Transverse colon (tissue), 4 donors: ENCODE measurements at places on chromosomes 11 and 22. TPM values are rescaled to one million over a fixed set of nuclear protein-coding genes. Genes with fewer than 3 reads are reported as not detected.
A peak's percentile ranks its signal among the peaks of the same experiment; 100 is the strongest.

GRCh38 chr11:15825976-15826650, 530.2 kb downstream of the SOX6 start:
- no peaks in the 10 kb centered on the region for H3K27me3 ChIP-seq
- H3K4me1 ChIP-seq, result no peaks in the 10 kb centered on the region
- H3K27ac ChIP-seq, result no peak overlapping the region
- no peak for DNase-seq

DNA sequence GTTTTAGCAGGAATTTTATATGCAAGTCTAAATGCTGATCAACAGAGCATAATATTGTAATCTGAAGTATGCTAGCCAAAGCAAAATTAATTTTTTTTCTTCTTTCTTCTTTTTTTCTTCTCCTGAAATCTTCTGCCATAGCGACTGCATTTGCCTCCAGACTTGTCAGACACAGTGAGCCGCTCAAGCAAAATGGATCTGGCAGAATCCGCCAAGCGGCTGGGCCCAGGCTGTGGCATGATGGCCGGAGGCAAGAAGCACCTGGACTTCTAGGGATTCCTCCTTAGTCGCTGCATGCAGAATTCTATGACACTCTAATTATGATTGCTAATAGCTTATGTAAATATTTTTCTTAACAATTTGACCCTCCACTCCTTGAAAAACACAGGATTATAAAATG, 27.9 kb downstream of the PAX6 start:
- DNase-seq, result no peak
- no peak overlapping the region for H3K27ac ChIP-seq

DNA sequence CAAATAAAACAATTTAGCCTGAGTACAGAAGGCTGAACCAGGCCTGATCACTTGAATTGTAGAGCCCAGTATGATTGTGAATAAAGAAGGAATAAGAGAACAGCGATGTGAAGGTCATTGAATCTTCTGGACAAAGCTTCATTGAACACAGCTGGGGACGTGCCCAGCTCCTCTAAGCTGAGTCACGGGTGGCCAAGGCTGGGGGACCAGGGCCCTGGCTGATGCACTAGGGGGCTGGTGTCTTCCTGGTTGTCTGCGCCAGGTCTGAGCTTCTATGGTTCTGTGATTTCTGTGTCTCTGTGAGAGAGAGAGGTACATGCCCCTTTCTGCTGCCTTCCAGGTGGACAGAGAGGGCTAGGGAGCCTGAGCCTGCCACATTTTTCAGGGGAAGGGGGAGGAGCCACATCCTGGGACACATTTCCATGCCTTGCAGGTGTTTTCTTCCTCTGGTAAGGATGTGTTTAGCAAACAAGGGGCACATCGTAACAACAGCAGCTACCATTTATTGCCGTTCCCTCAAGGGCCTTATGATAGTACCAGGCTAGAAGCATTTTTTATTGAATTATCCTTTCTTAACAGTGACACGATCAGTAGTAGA, 135.7 kb downstream of the C11orf91 start:
- no peak overlapping the region for H3K4me3 ChIP-seq
- H3K27ac ChIP-seq, result no peak overlapping the region
- DNase-seq, result no peak
- no peaks in the 10 kb centered on the region for H3K4me1 ChIP-seq
- H3K27me3 ChIP-seq, result no peaks in the 10 kb centered on the region

DNA sequence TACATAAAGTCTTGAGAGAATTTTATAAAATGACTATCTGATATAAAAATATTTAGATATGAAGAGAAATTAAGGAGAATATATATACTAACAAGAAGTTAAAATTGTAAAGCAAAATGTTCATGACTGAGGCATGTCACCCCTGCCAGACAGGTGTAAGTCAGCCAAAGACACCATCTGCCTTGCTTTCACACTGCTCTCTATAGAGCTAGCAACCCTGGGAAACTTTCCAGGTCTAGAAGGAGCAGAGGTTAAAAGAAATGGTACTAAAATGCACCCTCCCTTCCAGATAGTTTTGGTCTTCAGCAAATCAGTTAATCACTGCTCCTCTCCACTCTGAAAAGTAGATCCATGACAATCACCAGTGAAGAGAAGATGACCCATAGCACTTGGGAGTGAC, 16.5 kb downstream of the PPP2R1B start:
- H3K36me3 ChIP-seq, result peaks cover 32% of the 10 kb centered on the region
- H3K4me3 ChIP-seq, result no peak overlapping the region

GRCh38 chr11:122158171-122158570, 42.2 kb upstream of the BLID start:
- H3K27ac ChIP-seq, result peak overlapping the region; percentile 84
- no peak overlapping the region for H3K4me3 ChIP-seq
- DNase-seq, result no peak
- H3K36me3 ChIP-seq, result no peaks in the 10 kb centered on the region

DNA sequence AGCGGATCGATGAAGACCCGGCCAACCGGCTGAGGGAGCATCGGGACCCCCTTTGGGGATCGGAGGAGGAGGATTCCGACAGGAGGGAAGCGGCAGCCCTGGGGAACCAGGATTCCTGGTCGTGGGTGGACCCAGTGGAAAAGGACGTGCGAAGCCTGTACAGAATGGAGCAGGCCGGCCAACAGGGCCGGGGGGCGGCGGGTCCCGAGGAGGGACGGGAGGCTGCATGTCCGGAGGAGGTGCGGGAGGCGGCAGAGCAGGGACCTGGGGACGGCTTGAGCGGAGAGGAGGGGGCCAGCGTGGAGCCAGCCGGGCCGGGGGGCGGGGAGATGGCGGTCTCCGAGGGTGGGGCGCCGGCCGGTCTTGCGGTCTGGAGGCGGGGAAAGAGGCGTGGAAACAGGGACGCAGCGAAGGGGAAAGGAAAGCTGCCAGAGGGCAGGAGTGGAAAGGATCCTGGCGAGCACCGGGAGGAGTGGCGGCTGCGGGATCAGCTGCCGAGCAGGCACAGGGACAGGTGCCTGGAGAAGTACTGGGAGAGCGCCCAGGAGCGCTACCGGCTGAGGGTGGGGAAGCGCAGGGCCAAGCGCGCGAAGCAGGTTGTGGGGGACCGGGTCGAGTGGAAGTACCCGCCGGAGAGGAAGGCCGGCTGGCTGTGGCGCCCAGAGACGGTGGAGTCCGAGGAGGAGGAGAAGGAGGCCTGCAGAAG, at the start of gene ANO5:
Gene ANO5 (plus strand): TSS at position 444 of the 706 bp plus-strand sequence. CDS start 408 bp downstream, outside the sequence.
- H3K36me3 ChIP-seq, result no peaks in the 10 kb centered on the region
- H3K27ac ChIP-seq, result peak within 1 kb of the TSS; percentile 71
- DNase-seq, result peak; percentile 74
- peak within 1 kb of the TSS; percentile 75 for H3K4me3 ChIP-seq
- H3K4me1 ChIP-seq, result peaks cover 21% of the 10 kb centered on the region

DNA sequence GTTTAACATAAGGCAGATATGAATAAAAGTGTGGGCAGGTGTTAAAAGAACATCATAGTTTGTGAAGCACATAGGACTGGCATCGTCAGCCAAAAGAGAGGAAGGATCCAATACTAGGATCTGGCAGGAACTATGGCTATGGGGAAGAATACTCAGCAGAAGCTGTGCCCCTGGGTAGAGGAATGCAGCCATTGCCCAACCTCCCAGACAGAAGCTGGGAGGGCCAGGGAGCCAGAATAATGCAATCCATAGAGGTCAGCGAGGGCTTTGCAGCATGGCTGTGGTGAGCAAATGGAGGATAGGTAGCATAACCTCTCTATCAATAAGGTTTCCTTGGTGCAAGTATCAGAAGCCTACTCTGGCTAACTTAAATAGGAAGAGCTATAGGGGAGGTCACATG, 11.7 kb upstream of the CSTF3 start:
- no peak for DNase-seq
- no peak overlapping the region for H3K27ac ChIP-seq
- H3K27me3 ChIP-seq, result no peaks in the 10 kb centered on the region
- no peaks in the 10 kb centered on the region for H3K4me1 ChIP-seq
- H3K4me3 ChIP-seq, result no peak overlapping the region

GRCh38 chr22:31995807-31996206, 47.3 kb upstream of the SLC5A1 start:
- H3K27me3 ChIP-seq, result peaks cover 4% of the 10 kb centered on the region
- H3K4me3 ChIP-seq, result no peak overlapping the region
- no peaks in the 10 kb centered on the region for H3K36me3 ChIP-seq
- no peak for DNase-seq
- H3K4me1 ChIP-seq, result no peaks in the 10 kb centered on the region

GRCh38 chr22:35882211-35883030, 146.2 kb downstream of the RBFOX2 start:
- peak overlapping the region; percentile 35 for H3K27ac ChIP-seq
- H3K4me3 ChIP-seq, result no peak overlapping the region
- H3K27me3 ChIP-seq, result no peaks in the 10 kb centered on the region
- H3K4me1 ChIP-seq, result peaks cover 15% of the 10 kb centered on the region
- DNase-seq, result no peak

DNA sequence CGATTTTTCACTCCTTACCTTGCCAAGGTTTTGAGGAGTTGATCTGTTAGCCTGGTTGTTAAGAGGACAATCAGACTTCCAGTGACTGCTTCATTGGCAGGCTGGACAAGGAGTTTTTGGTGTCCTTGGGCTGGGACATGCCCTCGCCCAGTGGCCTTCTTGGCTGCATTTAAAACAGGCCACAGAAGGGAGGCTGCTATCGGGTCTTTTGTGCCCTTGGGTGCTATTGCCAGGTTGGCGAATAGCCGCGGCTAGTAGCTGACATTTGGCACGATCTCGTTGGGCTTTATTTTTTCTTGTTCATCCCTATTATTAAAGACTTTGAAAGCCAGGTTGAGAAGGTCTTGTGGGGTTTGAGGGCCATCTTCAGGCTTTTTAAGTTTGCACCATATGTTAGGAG, 99.4 kb downstream of the ELP4 start:
- H3K36me3 ChIP-seq, result no peaks in the 10 kb centered on the region
- H3K27ac ChIP-seq, result no peak overlapping the region
- H3K27me3 ChIP-seq, result no peaks in the 10 kb centered on the region

- no peak overlapping the region for H3K27ac ChIP-seq
- no peaks in the 10 kb centered on the region for H3K36me3 ChIP-seq
- H3K4me1 ChIP-seq, result no peaks in the 10 kb centered on the region
- H3K27me3 ChIP-seq, result peaks cover 10% of the 10 kb centered on the region
- DNase-seq, result no peak
These were observed 50.2 kb upstream of the SLC35C1 start for GRCh38 chr11:45754741-45755140.

DNA sequence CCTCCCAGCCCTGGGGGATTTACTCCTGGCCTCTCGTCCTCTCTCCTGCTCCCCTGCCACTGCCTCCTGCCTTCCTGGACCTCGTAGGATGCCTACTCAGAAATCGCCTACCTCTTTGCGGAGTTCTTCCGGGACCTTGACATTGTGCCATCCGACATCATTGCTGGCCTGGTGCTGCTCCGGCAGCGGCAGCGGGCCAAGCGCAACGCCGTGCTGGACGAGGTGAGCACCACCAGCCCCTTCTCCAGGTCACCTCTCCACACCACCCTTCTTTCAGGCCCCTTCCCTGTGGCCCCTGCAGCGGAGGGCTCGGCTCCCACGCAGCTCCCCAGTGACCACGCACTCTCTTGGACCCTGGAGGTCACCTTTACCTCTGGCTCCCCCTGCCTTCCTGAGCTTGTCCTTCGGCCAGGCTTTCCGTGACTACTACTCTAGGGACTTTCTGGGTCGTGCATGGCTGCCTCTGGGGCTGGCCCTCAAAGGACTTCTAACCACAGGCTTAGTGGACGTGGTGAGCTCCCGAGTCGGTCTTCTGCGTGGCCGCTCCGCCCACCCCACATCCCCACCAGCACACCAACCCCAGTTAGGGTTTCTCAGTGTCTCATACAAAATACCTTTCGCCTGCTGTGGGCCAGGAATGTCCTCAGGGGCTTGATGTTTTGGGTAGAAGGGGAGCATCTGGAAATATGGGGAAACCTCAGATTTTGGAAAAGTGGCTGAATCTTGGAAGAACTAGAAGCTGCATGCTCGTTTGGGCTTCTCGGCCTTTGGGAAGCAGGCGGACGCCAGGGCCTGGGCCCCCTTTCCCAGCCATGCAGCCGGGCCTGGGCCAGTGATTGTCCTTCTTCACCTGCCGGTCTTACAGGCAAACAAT, 24.1 kb upstream of the MYRF start:
- no peaks in the 10 kb centered on the region for H3K27me3 ChIP-seq
- H3K36me3 ChIP-seq, result no peaks in the 10 kb centered on the region
- no peak for DNase-seq
- H3K4me3 ChIP-seq, result no peak overlapping the region

Gene CHRM1
- total RNA-seq, result 0.41 TPM

Gene MS4A15
- total RNA-seq, result not detected

Gene ARHGAP20
- total RNA-seq, result 2.5 TPM

Gene SNX32
- total RNA-seq, result 0.60 TPM

Gene LUZP2
- total RNA-seq, result not detected

Gene KRTAP5-9
- total RNA-seq, result not detected

Gene OR6T1
- total RNA-seq, result not detected

Gene MN1
- total RNA-seq, result 2.6 TPM
